Thymus (tissue), 14 donors: ENCODE measurements at places on chromosomes 1 and 21. TPM values are rescaled to one million over a fixed set of nuclear protein-coding genes. Genes with fewer than 3 reads are reported as not detected.

Gene TRAPPC3
- polyA plus RNA-seq = 73.6 TPM

DNA sequence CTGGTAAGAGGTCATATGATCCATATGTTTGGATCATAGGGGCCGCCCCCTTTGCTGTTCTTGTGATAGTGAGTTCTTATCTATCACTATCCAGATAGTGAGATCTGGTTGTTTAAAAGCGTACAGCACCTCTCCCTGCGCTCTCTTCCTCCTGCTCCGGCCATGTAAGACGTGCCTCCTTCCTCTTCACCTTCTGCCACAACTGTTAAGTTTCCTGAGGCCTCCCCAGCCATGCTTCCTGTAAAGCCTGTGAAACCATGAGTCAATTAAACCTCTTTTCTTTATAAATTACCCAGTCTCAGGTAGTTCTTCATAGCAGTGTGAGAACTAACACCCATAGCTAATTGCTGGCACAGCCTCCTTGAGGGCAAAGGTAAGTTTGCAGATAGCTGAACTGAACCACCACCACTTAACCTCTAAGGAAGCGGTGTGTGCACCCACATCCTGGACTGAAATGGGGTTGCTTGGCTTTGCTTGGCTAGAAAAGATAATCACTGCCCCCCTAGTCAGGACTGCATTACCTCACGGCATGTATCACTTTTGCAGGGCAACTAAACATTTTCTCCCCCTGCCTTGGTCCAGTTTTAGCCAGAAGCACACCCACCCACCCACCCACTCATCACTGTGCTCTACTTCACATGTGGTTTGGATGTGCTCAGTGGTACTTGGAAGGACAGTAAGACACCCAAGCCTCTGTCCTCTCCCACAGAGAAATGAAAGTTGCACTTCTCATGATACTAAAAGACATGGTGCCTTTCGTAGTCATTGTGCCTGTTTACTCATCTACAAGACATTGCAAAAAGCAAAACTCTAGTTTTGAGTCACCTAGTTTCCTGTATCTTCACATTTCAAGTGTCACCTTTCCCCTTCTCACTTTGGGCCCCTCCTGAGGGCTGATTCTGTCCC is 23.1 kb upstream of the PTAFR start:
- DNase-seq = no peak
- H3K4me1 ChIP-seq = peaks cover 11% of the 10 kb centered on the region
- H3K36me3 ChIP-seq = peaks cover 63% of the 10 kb centered on the region
- H3K4me3 ChIP-seq = no peak overlapping the region
- H3K27ac ChIP-seq = peak overlapping the region; percentile 58
- no peaks in the 10 kb centered on the region for H3K27me3 ChIP-seq

- no peak overlapping the region for H3K27ac ChIP-seq
- no peak for DNase-seq
- no peaks in the 10 kb centered on the region for H3K27me3 ChIP-seq
- no peak overlapping the region for H3K4me3 ChIP-seq
- H3K36me3 ChIP-seq = no peaks in the 10 kb centered on the region
- no peaks in the 10 kb centered on the region for H3K4me1 ChIP-seq
Observed at GRCh38 chr1:24384251-24385090, 29.1 kb downstream of the STPG1 start.

DNA sequence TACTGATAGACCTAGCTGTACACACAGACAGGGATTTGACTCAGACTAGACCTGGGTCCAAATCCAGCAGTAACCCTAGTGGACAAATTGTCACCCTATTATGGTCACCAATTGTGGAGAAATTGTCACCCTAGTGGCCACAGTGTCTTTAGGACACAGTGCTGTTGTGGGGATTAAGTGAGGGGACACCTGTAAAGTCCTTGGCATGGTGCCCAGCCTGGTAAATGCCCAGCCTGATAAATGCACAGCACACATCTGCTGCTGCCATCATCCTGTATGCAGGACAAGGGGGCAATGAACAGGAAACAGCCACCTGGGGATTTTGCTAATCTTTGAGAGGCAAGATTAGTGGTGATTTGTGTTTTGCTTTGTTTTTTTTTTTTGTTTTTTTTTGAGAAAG is 2.3 kb downstream of the TMEM61 start:
- no peaks in the 10 kb centered on the region for H3K4me1 ChIP-seq
- H3K27me3 ChIP-seq = peaks cover 62% of the 10 kb centered on the region
- no peak overlapping the region for H3K27ac ChIP-seq
